Kidney capillary endothelial cell (primary cell): ENCODE measurements at places on chromosomes 16 and 17.

DNA sequence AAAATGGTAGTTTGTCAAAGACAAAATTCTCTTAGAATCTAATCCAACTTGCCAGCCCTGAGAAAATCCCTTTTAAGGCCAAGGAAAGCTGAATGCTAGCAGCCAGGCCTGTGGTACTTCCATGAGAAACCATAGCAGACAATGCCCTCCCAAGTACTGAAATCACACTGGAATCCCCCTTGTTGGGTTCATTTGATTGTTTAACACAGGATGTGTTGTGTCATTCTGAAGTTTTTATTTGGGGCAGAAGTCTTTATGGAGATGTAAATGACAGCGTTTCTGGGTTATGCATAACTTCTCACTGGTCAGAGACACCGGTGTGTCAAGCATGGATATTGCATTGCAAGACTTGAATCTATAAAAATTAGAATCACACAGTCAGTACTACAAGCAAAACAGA lies 6.0 kb upstream of the ARL2BP start:
- no peak for DNase-seq

DNA sequence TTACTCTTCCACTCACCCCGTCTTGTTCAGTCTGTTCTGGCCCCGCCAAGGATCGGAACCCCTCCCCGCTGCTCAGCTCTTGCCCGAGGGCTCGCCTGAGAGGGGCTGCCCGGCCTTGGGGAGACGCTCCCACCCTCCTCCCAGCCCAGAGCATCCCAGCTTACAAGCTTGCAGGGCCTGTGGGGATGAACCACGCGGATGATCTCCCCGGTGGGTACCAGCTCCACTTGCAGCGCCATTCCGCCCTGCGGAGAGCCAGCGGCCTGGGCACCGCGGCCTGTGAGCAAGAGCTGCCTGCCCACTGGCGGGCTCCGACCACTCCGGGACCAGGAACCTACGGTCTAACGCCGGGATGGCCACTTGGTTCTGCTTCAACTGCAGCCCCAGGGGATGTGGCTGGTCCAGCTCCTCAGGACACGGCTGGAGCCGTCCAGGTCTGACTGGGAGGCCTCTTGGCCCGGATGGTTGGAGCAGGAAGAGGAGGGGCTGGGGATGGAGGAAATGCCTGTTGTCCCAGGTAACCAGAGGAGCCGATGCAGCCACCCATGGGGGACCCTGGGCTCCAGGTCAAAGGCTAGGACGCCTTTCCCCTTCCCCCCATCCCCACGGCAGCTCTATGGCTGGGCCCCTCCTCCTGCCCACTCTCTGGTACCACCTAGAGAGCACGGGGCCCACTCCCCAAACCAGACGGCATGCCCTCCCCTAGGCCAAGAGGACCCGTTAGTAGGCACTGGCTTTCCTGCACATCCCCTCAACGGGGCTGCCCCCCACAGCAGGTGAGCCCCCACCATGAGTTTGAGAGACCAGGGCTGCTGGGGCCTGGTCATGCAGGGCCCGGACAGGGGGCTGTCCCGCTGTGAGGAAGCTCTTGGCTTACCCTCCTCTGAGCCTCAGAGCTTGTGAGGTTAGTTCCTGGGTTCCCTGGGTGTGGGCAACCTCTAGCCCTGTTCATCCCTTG lies at the start of gene MYO1C:
MYO1C (minus strand) TSS at position 438 of the 958 bp plus-strand sequence; CDS start at position 239, 199 bp downstream.
- DNase-seq = peak; percentile 66

GRCh38 chr17:9432134-9432885 lies 143.3 kb downstream of the STX8 start:
- DNase-seq = no peak

DNA sequence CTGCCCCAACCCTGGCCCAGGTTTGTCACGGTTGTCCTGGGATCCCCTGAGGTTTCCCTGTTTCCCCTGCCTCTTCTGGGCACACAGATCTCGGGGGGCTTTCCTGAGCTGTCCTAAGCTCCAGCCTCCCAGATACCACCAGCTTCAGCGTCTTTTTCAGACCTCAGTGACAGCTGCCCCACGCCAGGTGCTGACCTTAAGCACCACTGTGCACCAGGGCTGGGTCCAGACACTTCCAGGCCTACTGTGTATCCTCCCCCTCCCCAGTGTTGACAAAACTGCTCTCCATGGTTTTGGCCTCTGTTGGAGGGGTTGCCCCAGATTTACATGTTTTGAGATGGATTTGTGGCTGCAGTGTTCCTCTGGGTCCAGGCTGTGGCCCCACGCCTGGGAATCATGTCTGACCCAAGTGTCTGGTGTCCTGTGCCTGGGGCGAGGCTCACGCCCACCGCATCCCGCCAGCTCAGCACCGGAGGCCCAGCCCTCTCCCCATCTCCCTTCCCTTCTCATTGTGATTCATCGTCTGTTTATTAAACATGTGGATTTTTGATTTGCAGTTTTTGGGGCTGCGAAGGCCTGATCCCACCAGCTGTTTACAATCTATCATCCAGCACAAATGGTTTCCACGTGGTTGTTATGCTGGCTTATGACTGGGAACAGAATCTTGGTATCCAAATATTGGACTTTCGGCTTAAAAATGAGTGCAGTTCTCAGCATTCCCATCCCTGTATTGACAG lies 82.1 kb downstream of the METRNL start:
- no peak for DNase-seq
